ENCODE measurements at places on chromosomes 6 and 20.
A peak's percentile ranks its signal among the peaks of the same experiment; 100 is the strongest.

- DNase-seq = no peak
Measured at GRCh38 chr6:42451333-42452170, at the start of gene TRERF1. Gene TRERF1 (minus strand): TSS chr6:42451926. CDS start chr6:42269590, 182,336 bp downstream.

DNA sequence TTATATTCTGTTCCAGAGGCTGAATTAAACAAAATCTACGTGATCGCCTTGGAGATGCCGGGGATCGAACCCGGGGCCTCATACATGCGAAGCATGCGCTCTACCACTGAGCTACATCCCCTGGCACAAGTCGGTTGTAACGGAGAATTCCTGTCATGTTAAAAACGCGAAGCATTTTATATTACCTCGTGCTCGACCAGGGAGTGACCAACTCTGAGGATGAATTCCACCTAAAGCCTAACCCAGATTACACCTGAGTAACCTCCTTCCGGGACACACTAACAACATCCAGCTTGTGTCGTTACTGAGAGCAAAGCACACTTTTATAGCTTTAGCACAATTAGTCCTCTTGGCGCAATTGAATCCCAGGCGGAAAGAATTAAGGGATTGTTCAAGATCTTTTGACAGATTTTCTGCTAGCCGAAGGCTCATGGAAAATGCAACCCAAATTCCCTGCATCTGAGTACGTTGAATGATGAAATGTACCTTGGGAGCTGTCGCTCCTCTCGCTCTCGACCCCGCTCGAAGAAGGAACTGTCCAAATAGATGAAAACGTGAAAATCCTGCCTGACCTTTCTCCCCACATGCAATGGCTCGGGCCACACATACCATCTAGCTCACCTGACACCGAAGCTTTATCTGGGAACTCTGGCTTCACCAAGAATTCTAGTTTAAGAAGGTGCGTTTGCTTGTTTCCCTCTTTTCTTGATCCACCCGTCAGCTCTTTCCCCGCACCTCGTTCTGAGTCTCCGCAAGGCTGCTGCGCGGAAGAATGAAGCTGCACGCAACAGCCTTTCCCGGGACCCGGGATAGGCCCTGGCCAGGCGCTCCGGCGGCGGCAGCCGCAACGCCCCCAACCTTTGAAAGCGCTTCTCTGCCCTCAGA lies 148.3 kb downstream of the GPX5 start:
- DNase-seq = peak; percentile 26

GRCh38 chr6:131937703-131938631 lies 13.2 kb downstream of the CCN2 start:
- no peak for DNase-seq

GRCh38 chr6:41634657-41635056 lies 3.6 kb upstream of the MDFI start:
- peak; percentile 65 for DNase-seq

DNA sequence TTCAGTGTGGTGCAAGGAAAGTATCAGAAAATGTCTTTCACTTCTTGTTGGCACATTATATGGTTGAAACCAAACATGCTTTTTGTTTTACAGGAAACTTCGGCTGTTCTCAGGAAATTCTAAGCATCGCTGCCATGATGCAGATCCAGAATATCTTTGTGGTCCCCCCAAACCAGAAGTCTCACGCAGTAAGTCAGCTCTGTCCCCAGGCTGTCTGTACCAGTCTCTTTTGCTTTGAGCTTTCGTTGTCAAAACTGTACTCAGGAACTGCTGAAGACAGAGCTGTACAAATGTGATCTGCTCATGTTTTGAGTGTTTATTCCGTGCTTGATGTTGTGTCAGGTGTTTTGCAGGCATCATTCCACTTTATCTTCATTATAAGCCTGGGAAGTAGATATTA lies 59.6 kb downstream of the DHX35 start:
- no peak for DNase-seq

DNA sequence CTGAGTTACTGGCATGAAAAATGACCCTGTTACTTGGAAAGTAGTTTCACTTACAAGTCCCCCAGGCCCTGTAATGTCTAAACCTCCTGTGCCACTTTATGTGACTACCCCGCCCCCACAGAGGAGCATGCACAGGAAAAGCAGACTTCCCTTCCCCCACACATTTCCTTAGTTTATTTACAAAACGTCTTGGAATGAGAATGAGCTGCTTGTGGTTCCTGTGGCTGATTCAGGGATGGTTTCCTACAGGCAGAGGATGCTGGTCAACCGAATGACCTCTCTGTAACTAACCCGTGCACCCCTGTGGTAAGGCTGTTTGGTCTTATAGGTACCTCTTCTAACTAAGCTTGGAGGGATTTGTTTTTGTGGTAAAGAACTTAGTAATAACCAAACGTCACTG lies 28.5 kb downstream of the RSPO3 start:
- DNase-seq = peak; percentile 89

Data from astrocyte of the cerebellum (primary cell).